ENCODE measurements at places on chromosomes 3 and 15.

DNA sequence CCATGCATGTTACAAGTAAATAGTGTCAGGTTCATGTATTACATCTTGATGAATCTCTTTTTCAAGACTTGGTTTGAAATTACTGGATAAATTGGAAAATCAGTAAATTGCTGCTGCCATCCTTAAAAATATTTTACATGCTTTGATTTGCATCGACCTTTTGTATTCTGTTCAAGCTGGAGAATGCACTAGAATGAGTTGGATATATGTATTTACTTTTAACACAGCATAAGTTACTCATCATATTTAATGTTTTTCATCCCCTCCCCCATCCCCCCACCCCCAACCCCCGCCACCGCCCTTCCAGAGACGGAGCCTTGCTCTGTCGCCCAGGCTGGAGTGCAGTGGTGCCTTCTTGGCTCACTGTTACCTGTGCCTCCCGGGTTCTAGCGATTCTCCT, 16.8 kb downstream of the UBE2E1 start:
- no peak for DNase-seq

DNA sequence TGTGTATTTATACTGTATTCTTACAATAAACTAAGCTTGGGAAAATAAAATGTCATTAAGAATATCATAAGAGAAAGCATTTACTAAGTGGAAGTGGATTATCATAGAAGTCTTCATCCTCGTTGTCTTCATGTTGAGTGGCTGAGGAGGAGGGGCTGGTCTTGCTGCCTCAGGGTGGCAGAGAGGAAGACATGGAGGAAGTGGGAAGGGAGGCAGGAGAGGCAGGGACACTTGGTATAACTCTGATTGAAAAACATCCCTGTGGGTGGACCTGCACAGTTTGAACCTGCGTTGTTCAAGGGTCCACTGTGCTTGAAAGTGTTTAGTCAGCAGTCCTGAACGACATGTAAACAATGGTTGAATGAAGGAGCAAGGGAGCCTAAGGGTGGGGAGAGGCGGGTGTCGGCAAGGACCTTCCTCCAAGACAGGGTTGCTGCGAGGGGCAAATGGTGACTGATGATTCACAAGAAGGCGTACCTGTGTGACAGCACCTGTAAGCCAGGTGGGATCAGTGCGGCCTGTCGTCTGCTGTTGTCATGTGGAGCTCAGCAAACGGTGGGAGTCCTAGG, 103.8 kb upstream of the KLF13 start:
- DNase-seq = no peak

GRCh38 chr3:30986551-30986950, 92.1 kb upstream of the GADL1 start:
- no peak for DNase-seq

- no peak for DNase-seq
These were observed 265.9 kb downstream of the SHQ1 start for GRCh38 chr3:72582211-72582878.

DNA sequence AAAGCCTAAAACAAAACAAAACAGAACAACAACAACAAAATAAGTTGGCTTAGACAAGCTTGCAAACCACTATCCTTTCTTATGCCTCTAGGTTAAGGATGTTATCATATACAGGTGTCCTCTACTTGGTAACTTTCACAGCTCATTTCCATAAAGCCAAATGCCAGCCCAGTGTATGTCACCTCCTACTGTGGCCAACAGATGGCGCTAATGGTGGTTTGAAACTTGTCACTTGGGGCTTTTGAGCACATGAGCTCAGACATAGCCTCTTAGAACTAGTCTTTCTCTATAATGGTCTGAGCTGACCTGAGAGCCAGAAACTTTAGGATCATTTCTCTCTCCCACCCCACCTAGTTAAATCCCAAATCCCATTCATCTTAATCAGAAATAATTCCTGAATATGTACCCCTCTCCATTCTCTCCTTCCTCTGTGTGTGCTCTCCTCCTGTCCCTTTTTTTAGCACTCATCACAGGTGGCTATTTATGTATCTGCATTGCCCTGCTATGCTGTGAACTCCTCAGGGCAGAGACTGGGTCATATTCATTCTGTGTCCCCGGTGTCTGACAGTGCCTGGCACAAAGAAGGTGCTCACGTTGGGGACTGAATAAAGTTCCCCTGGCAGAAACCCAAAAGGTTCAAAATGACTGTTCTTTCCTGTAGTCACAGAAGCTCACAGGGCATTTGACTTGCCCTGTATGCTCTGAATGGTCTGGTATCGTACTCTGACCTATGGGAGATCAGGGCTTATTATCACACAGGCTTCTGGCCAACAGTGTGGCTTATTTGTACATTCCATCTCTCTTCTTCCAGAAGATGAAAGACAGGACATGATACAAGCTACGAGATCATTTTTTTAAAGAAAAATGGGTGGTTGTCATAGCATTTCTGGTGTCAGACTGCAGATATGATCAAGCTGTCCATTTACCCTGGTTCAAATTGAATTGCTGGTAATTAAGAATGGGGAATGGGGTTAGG, 319.3 kb upstream of the AZI2 start:
- DNase-seq = peak; percentile 71

GRCh38 chr3:16496008-16496407, 17.5 kb downstream of the RFTN1 start:
- no peak for DNase-seq

DNA sequence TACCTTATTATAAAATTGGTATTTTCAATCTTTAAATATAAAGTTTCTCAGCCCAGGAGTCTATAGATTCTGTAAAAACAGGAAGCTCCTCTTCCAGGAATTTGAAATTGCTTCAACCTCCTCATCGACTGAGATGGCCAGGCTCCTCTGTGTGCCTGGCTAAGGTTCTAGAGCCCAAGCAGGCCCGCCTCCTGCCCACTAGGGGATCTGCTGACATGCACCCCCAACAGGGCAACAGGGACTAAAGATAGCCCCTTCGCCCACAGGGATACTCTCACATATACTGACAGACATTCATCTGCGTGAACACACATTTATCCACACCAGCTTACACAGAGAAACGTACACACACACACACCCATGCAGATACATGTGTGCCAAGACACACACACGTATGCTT, 183.1 kb upstream of the TLE3 start:
- no peak for DNase-seq

DNA sequence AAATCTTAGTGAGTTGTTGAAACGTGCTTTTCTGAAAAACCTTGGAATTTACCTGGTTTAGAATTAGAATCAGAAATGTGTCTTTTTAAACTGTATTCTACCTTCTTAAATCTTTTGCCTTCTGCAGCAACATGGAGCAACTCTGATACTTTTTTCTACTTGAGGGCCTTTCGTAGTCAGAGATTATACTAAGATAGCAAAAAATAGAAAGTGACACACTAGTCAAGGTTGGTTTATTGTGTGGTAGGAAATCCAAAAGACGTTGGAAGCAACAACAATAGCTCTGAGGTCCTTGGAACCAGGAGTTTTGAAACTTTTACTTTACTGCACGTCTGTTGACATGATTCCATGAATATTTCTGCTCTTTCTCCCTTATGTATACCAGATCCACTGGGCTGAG, 294.9 kb downstream of the LPP start:
- no peak for DNase-seq

- peak; percentile 34 for DNase-seq
These were observed 109.8 kb downstream of the IL12A start for GRCh38 chr3:160098261-160098908.

GRCh38 chr3:46537779-46538178, 28.3 kb downstream of the LRRC2 start:
- no peak for DNase-seq

- DNase-seq = no peak
These were observed 26.2 kb upstream of the HHATL start for GRCh38 chr3:42728668-42729364.

- DNase-seq = peak; percentile 33
These were observed 48.1 kb downstream of the SH3BP5 start for GRCh38 chr3:15284121-15284889.

DNA sequence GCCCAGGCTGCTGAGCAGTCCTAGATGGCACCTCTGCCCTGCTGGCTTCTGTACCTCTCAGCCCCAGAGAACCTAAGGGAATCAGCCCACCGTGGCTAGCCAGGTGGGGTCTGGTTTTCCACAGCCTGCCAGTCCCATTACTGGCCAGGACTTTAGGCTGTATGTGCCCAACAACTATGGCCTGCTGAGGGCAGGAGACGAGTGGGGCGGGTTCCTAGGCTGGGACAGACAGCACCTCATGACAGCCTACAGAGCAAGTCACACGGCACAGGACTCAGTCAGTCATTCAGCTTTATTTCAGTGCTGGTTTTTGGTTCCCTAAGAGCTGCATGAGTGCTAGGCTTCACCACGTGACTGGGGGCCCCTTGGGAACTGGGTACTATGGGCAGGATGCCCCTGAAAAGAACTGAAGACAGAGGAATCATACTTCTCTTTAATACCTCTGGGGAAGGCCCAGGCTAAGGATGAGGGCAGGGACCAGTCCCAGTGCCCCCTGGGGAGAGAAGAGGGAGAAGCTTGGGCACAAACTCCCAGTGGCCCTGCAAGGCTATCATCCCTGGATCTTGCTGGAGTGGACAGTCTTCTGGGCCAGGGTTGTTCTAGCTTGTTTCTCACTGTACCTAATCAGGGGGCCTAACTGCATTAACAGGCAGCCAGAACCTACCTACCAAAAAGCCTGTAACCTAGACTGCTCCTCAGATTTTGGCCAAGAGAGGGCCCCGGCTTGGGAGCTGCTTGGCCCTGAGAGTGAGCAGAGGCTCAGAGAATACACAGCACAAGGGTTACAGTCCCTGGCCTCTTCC, 14.8 kb downstream of the CLK3 start:
- no peak for DNase-seq
